ENCODE measurements at places on chromosomes 6 and 20.
A peak's percentile ranks its signal among the peaks of the same experiment; 100 is the strongest.

GRCh38 chr6:16095180-16095579, 33.7 kb upstream of the MYLIP start:
- DNase-seq = no peak

- no peak for DNase-seq
Measured at GRCh38 chr6:6003621-6004366, 2.9 kb downstream of the NRN1 start.

- no peak for DNase-seq
Measured at GRCh38 chr6:138290423-138290962, 72.2 kb upstream of the PBOV1 start.

DNA sequence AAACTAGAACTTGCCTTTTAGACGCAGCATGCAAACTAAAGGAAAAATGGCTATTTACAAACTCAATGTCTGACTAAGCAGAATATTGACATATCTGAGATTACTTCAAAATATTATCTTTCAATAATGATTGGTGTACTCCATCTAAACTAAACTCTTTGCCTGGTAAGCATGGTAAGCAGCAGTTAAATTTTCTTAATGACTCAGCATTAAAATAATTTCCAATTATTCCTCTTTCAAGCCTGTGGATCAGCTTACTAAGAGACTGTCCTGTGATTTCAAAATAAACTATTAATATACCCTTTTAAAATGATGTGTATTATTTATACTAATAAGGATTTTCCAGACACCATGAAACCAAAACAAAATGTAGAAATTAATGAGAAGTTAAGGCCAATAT, 226.8 kb upstream of the THEMIS start:
- DNase-seq = no peak

- DNase-seq = no peak
Measured at GRCh38 chr20:24535941-24536730, 66.7 kb downstream of the SYNDIG1 start.

- DNase-seq = no peak
Measured at GRCh38 chr6:47727391-47727790, 29.0 kb downstream of the ADGRF4 start.

DNA sequence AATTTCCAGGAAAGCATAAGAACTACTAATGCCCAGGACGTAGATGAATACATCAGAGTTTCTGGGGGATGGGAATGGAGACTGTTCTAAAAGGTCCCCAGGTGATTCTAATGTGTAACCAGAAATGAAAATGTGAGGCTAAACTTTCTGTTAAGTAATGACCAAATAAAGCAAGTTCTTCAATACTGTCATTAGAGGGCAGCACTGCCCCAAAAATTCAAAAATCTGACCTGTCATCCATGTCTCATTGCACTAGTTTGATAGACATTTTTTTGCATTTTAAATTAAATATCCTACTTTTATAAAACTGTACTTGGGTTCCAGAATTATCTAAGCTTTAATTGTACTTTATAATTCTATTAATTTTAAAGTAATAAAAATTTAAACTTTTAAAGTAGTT, 94.9 kb downstream of the RFX6 start:
- peak; percentile 7 for DNase-seq

DNA sequence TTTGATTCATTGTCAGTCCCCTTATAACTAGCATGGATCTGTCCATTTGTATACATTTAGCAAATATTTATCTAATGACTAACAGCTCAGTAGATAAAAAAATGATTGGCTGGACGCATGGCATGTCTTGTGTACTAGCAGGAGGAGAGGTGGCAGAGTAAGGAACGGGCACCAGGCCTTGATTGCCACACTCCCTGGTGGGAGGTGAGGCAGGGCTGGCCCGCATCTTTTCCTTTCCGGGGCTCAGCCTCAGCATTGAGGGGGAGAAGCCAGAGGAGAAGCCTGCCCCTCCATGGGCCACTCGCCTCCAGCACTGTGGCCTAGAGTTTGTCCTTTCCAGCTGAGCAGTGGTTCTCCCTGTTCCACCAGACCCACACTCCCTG, 84.9 kb upstream of the TMEM181 start:
- no peak for DNase-seq

GRCh38 chr6:163646133-163646532, 231.6 kb downstream of the QKI start:
- DNase-seq = no peak

- DNase-seq = no peak
Measured at GRCh38 chr20:25643716-25644115, 19.9 kb upstream of the NANP start.

DNA sequence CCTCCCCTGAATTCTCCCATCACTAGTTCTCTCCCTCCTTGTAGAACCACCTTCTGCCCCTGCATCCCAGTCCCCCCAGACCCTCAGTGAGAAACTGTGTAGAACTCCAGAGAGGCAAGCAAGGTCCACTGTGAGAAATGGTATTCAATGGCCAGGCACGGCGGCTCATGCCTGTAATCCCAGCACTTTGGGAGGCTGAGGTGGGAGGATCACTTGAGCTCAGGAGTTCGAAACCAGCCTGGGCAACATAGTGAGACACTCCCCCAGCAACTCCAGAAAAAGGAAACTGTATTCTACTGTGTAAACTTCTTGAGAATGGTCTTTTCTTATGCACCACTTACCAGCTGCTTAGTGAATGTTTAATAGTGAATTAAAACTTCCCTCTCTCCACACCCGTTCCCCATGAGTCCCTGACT, 8.2 kb upstream of the CD83 start:
- no peak for DNase-seq

DNA sequence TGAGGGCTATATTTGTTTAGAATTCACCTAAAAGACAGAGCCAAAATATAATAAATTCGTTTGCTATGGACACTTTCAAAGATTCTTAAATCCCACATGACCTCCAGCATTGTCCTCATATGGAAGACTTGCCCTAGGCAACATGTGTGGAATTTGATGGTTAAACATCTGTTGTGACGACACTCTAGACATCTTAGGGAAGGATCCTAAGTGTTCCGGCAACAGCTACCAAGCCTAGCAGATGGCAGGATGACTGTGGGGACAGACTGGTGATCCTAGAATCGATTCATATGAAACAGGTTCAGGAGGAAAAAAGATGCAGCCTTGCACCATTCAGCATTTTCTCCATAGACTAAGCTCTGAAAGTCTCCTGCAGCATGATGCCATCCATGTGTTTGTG, 77.6 kb upstream of the BACH2 start:
- DNase-seq = no peak

DNA sequence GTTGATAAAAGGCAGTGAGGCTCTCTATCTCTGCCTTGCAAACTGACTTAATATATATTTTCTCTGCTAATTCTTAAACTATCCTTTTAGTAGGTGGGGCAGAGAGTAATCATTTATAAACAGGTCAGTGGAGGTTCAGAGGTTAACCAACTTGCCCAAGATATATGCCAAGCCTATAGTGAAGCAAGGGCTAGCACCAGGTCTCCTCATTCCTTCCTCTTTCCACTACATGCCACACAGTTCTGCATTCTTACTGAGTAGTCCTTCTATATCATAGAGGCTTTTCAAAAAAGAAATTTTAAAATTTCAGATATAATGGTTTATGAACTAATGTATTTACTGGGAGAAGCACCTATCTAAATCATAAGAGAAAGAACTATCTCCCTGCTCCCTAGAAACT, 8.5 kb downstream of the ARG1 start:
- no peak for DNase-seq

DNA sequence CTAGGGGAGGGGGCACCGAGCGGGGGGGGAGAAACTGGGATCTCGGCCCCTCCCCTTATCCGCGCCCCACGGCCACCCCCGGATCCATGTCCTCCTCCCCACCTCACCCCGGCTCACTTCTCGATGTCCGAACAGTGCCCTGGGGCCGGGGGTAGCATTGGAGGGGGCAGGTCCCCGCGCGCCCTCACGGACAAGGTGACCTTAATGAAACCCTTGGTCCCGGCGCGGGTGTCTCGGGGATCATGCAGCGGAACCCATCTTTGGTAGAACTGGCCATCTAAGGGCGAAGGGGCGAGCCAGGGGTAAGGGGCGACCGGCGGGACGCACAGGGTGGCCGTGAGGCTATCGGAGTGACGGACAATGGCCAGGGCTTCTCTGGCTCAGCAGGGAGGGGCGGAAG, 13.6 kb upstream of the SPAG4 start:
- no peak for DNase-seq

GRCh38 chr6:93325761-93326160, 93.6 kb downstream of the EPHA7 start:
- DNase-seq = no peak

- no peak for DNase-seq
Measured at GRCh38 chr6:155062866-155063341, 67.8 kb downstream of the TIAM2 start.

- DNase-seq = peak; percentile 77
Measured at GRCh38 chr6:32113386-32114352, 4.5 kb upstream of the TNXB start.

DNA sequence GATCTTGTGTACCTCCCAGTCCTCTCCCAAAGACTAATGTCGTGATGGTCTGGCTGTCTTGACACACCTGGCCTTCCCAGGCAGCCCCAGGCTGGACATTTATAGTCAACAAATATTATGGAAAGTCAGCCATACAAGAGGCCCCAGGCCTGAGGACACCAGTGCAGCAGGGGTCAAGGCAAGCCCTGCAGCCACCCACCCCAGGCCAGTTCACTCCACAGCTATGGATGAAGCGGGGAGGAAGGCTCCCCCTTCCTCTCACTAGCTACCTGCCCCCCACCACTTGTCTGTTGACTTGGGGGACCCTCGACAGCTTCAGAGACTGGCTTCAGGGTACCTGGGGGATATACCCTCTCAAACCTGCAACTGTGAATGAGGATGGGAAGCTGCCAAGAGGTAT, 132.1 kb downstream of the MRPL14 start:
- DNase-seq = no peak

DNA sequence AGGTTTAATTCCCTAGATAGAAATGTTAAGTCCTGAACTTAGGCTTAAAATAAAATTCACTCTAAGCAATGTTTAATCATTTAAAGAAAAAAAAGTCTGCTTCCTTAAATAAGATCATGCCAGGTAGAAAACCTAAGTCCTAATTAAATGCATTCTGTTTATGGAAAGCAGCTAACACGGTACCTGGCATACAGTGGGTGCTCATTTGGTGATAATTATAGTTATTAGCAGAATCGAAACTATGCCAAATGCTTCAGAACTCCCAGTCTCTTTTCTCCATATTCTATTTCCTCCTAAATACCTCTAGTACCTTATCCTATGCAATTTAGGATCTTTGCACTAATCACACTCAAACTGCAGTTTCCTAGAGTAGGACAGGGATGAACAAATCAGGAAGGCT, 331.8 kb downstream of the EPHA7 start:
- DNase-seq = no peak

DNA sequence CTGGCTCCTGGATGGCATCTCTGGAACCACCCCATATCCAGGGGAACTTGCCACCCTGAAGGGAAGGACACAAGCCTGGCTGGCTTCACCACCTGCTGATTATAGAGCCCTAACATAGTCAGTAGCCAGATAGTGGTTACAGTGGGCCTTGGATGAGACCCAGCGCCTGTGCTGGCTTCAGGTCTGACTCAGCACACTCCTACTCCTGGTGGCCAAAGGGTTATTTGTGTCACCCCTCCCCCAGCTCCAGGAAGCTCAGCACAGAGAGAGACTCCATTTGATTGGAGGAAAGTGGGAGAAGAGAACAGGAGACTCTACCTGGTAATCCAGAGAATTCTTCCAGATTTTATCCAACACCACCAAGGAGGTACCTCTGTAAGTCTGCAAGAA, 12.8 kb downstream of the SNX14 start:
- no peak for DNase-seq

DNA sequence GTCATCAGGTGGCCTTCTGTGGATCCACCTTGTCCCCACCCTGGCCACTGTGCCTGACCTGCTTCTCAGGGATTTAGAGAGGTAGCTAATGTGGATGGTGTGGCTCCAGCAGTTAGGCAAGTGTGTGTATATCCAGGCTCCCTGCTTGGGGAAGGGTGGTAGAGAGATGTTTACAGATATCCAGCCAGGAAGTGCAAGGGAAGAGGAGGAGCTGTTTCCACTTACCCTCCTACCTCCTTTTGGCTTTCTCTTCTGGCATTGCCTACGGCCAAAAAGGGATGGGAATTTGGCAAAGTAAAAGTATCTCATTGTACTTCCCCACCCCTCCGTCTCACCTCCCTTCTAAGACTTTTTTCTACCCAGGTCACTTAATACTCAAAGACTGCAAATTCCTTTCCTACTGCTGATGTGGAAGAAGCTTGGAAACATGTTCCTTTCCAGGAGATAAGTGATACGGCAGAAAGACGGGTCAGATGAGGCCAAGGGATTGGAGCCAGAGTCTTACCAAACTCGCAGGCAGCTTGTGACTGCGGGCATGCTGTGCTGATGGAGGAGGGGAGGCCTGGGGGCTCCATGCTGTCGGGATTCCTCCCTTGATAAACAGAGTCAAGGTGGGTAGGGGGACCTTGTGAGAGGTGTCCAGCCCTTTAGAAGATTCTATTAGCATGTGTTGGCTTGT, 253.4 kb downstream of the PRL start:
- no peak for DNase-seq

GRCh38 chr6:21596949-21597682, 3.6 kb downstream of the SOX4 start:
- DNase-seq = peak; percentile 70

DNA sequence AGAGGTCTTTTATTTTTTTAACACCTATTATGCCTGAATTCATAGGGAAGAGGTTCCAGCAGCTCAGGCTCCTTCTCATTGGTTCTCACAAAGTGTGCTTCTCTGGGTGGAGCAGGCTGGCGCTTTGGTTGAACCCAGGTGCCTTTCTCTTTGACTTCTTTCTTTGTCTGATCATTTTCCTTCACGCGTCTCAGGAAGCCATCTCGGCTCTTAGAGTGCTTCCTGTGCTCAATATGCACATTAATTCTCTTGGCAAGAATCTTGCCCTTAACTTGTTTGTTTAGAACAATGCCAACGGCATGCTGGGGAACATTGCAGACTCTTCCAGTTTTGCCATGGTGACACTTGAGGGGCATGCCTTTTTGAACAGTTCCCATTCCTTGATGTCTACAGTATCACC, 44.2 kb upstream of the RNF24 start:
- DNase-seq = no peak

- DNase-seq = no peak
Measured at GRCh38 chr6:158516098-158516497, 43.8 kb upstream of the TMEM181 start.

DNA sequence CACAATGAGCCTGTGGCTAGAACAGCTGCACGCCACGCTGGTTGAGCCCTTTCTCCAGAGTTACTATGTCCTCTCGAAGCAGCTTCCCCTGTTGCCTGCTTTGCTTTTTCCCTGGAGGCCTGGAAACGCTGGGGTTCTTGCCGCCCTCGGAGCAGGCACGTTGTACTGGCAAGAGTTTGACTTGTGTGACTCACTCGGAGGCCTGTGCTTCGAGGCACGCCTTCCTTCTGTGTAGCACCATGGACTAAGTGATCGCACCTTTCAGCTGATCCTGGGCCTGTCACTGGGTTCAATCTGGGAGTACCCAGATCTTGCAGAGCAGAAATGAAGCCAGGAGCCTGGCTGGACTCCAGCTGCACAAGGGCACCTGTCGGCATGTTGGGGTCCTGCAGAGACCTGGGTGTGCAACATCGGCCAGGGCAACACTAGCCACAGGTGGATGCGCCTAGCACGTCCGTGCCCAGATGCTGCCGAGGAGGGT, 5.2 kb downstream of the INSM1 start:
- no peak for DNase-seq
